GM13976 (cell line): ENCODE measurements at places on chromosomes 16 and 17.

GRCh38 chr17:37829592-37830123, 84.8 kb upstream of the HNF1B start:
- DNase-seq = no peak

DNA sequence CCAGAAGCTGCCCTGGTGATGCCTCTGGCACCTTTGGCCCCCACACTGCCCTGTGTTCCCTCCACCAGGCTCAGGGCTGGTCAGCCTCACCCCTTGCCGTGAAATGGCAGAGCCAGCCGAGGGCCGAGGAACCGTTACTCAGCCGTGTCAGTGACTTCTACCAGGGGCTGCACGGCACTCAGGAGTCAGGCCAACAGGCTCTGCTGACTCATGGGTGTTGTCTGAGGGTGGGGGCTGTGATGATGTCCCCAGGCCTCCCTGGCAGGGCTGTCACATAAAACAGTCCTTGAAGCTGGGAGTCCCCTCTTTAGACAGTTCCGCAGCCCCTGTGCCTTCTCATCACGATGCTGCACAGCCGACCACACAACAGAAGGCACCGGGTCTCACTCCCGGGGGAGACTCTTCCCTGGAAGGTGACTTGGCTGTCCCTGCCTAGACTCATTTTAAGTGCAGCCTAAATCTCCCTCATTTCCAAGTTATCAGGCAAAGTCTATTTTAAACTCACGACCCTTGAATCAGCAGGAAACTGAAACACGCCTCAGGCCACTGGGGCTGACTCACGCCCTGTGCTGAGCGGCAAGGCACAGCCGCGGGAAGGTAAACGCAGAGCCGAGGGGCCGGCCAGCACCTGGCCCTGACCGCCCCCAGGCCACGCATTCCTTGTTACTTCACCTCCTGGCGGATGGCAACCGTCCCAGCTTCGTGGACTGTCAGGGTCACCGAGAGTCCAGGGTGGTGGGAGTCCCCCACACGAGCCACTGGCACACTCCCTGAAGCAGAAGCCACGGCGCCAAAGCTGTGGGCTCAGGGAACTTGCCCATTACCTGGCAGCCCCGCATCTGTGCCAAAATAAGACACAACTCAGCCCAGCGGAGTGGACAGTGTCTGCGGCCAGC, 102.6 kb downstream of the ZNF778 start:
- DNase-seq = peak; percentile 70

- no peak for DNase-seq
Observed at GRCh38 chr17:57586742-57587141, 158.4 kb downstream of the CCDC182 start.

GRCh38 chr17:44087319-44087718, 16.8 kb downstream of the G6PC3 start:
- no peak for DNase-seq

DNA sequence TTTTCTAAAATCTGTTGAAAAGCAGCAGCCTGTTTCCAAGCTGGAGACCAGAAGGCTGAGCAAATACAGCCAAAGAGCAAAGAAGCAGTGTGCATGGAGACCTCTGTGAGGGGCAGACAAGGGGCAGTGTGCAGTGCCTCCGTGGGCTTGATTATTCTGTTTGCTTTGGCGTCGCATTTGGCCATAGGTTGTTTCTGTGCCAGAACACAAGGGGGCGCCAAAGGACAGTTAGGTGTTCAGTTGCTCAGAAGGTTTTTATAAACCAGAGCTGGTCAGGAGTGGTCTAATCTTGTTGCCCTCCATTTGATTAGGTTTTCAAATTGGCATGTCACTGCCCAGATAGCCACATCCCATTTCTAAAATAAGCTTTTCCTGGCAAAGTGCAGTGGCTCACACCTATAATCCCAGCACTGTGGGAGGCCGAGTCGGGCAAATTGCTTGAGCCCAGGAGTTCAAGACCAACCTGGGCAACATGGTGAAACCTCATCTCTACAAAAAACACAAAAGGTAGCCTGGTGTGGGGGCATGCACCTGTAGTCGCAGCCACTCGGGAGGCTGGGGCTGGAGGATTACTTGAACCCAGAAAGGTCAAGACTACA, 10.6 kb downstream of the MYH3 start:
- peak; percentile 75 for DNase-seq
